ENCODE measurements at places on chromosomes 3 and 15. TPM values are rescaled to one million over a fixed set of nuclear protein-coding genes. Genes with fewer than 3 reads are reported as not detected.

The HTR3D gene
- polyA plus RNA-seq, result not detected

The ZNF860 gene
- 2.7 TPM for polyA plus RNA-seq

DNA sequence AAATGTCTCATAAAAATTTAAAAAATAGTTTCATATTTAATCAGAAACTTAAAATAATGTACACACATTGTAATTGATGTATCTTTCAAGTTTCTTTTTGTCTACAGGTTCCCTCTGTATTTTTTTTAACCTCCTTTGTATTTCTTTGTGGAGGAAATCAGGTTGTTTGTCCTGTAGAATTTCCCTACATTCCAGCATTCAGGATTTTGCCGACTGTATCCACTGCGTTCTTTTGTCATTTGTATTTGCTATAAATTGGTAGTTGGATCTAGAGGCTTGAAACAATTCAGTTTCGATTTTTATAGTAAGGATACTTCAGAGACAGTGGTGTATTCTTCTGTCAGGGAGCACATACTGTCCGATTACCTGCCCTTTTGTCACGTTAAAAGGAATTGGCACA is 367.2 kb downstream of the SOX2 start:
- no peak for DNase-seq

DNA sequence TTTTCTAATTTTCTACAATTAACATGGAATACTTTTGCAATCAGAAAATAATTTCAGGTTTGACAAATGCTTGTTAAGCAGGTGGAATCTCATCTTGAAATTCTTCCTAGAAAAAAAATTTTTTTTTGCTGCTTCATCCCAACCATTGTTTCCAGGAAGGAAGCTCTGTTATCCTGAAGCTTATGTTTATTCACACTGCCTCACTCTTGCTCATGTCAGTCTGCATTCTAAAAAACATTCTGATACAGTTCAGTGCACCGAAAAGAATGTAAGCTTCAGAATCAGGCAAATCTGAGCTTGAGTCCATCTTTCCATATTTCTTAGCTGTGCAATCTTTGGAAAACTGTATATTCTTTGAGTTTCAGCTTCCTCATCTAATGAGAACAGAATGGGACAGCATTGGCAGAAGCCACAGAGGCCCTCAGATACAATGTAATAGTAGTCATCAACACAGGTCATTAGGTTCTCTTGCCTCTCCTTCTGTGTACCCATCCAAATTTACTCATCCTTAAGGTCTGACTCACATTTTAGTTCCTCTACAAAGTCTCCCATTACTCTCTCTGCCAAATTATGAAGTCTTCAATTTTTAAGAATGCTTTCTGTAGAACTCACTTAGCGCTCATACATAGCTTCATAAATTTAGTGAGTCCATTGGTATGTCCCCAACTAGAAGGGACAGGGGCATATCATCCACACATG is 881.8 kb upstream of the NR2F2 start:
- no peak for DNase-seq

- DNase-seq, result no peak
These were observed 72.2 kb downstream of the NR1D2 start for GRCh38 chr3:24017305-24017704.

GRCh38 chr15:31375772-31376171 is 49.1 kb downstream of the KLF13 start:
- no peak for DNase-seq
